Amygdala (tissue), 56 donors: ENCODE measurements at places on chromosomes 12 and 14.

DNA sequence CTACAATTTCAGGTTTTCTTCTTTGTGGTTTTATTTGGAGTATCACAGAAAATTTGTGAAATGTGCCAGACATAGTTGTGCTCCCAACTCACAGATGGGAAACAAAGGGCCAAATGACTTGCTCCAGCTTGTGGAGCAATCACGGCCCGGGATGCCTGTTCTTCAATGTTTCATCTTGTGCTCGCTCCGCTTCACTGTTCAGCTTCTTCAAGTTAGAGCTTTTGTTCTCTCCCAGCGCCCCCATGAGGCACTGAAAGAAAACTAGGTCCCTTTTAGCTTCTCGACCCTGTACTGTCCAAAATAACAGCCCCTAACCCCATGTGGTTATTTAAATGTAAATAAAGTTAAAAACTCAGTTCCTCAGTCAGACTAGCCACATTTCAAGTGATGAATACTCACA is 187.9 kb upstream of the STXBP6 start:
- DNase-seq: no peak

- DNase-seq: no peak
Measured at GRCh38 chr12:96375170-96375569, 25.1 kb downstream of the CDK17 start.

DNA sequence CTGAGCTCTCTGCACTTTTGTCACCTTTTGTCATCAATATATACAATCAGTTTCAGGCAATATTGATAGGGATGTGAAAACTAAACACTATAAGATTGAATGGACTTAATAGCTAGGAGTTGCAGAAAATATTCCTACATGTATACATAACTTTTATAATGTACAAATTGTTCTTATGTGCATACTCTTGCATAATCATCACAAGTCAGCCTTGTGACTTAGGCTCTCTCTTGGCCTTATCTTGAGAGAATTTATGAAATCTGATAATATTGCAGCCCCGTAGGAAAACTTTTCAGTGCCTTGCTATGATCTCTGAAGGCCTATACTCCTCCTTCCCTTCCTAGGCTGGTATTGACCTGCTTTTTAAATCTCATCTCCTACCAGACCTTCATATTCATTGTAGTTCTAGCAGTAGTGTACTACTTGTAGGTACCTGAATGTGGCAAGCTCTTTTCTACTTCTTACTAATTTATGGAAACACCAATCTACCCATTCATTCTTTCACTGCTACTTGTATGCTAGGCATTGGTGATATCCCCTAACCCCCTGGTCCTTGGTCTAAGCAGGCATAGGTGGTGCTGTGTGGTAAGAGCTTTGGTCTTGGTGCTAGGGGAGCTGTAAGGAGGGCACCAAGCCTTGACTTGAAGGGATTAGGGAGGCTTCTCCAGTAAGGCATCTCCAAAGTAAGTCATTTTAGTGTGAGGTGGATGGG is 100.0 kb downstream of the PRKCH start:
- no peak for DNase-seq

DNA sequence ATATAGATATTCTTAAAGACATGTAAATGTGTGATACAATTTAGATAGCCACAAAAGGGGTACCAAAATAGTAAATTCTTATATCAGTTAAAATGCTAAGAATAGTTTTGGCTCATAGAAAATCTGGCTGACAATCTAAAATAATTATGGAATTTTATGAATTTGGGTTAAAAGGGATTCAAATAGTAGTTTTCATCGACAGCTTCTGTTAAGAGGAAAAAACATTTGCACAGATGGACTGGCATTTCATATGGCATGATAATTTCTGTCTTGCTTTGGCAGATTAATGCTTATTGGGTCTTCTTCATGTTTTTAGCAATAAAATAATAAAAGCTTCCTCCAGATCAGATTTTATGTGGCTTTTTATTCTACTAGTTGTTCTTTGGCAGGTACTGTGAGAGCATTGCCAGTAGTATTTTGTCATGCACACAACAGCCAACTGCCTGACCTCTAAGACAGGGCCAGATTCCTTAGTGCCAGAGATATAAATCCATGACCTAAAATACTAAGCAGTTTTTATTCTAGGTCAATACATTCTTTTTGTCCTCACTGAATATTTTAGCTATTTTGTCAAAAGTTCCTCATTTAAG is 9.1 kb downstream of the ABCD2 start:
- DNase-seq: no peak

- no peak for DNase-seq
Measured at GRCh38 chr12:62846491-62846890, 88.5 kb downstream of the PPM1H start.

DNA sequence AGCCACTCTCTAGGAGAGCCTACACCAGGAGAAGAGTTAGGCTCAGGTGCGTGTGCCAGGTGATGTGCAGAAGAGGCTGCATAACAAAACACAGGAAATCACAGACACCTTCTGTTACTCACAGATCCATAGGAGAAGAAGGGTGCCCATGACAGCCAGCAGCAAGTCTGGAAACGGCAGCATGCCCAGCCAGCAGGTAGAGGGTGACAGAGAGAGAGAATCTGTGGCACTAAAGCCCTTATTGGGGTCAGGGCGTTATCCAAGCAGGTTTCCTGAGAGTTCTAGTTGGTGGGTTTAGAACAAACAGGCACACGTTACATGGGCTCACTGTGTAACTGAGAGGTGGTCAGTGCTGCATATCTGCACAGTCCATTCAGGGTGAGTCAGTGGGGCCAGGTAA is 14.9 kb upstream of the SLC8A3 start:
- DNase-seq: no peak

- DNase-seq: no peak
Measured at GRCh38 chr12:112382866-112383265, 635 bp upstream of the HECTD4 start.

GRCh38 chr12:6200256-6201212 is at the start of gene CD9:
TSS of gene CD9 (plus strand) at chr12:6200400. CDS start at chr12:6200500, 100 bp downstream.
- DNase-seq: no peak

GRCh38 chr12:91120781-91121180 is 9.5 kb upstream of the LUM start:
- no peak for DNase-seq

DNA sequence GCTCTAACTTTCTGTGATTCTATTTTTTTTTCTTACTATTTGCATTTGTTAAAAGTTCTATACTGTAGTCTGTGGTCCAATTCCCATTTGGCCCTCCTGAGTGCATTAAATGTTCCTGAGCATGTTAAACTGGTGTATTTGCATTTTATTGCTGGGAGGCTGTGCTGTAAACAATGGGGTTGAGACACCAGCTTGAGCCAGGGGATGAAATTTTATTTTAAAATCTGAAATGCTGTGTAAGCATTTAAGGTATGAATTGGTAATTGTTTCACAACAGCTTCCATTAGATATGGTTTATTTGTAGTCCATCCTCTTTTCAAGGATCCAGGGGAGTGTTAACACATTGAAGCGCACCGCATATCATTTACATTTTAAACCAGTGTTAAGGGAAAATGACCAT is 89.9 kb upstream of the RFX4 start:
- no peak for DNase-seq

GRCh38 chr12:80183939-80184338 is 84.6 kb downstream of the OTOGL start:
- no peak for DNase-seq

DNA sequence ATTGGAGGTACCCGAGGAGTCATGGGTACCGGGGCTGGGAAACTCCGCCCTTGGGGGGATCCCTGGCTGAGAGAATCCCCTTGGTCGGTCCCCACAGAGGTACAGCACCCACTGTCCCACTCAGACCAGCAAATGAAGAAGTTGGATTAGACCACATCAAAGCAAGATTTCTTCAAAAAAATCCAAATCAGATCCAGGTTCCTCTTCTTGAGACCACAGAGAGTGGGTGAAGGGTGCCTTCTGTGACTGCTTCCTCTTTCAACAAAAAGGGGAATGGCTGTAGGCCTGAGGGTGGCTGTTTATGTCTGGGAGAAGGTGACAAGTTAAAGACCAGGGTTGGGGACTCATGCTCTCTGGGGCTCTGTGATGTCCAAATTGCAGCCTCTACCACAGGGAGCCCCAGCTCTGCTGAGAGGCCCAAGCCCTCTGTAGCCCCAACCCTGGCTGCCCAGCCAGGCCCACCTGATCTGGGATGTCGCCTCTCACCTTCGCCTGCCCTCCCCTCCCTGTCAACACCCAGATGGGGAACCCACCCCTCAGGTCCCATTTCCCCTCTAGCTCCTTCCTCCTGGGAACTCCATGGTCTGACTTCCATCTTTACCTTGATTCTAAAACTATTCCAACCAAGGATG is 50.9 kb downstream of the ZFP36L1 start:
- DNase-seq: no peak

DNA sequence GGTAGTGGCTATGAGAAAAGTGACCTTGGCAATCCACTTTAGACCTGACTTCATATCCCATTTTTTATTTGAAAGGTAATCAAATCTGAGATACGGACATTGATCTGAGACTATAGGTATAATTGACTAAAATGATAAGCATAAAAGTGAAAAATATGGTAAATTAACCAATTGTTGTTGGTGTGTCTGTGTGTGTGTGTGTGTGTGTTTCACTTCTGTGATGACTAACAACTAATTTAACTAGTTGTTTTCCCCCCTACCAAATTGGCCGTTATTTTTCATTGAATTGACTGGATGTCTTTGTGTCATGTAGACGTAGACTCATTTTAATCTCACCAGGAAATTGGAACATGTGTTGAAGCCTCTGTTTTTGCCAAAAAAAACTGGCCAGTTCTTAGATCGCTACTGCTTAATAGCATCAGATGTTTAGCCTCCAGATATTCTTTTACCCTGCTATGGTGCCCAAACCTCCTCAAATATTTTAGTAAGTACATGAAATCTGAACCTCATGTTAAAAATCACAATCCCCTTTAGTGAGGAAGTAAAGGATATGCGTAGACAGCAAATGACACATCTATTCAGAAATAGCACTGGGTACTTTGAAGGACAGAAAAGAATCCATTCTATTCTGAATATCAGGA is 395.0 kb downstream of the EGLN3 start:
- no peak for DNase-seq

- DNase-seq: no peak
Measured at GRCh38 chr12:118166946-118167345, 31.0 kb downstream of the PEBP1 start.

- no peak for DNase-seq
Measured at GRCh38 chr12:18562531-18562930, 175.3 kb downstream of the PLCZ1 start.
